CD4-positive, alpha-beta T cell treated with Interleukin-1 beta for 1 hour (primary cell): ENCODE measurements at places on chromosomes 3 and 15.

- DNase-seq = no peak
Observed at GRCh38 chr3:31495971-31496665, 36.6 kb upstream of the STT3B start.

DNA sequence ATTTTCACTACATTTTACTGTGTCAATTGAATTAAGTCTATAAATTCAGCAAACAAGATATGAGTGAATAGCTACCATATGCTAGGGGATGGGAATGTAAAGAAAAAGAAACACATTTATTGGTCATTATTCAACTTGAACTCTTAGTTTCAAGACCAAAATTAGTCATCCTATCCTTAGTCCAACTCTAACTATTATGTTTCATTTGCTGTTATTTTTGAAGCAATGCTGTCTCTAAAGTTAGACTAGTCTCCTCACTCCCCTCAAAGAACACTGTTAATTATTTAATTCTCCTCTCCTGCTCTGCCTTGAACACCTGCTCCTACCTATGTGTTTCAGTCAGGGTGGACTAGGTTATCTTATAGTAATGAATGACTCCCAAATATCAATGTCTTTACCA, 920.9 kb downstream of the TUSC7 start:
- no peak for DNase-seq

DNA sequence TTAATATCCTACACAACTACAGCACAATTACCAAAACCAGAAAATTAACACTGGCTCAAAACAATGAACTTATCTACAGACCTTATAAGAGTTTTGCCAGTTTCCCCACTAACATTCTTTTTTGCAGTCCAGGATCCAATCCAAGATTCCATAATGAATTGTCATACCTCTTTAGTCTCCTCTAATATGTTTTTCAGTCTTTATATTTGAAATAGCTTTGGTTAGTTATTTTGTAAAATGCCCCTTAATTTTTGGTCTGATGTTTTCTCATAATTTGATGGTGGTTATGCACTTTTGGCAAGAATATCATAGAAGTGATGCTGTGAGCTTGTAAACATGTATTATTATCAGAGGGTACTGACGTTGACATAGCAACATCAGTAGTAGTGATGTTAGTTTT, 124.3 kb downstream of the ISL2 start:
- DNase-seq = no peak

DNA sequence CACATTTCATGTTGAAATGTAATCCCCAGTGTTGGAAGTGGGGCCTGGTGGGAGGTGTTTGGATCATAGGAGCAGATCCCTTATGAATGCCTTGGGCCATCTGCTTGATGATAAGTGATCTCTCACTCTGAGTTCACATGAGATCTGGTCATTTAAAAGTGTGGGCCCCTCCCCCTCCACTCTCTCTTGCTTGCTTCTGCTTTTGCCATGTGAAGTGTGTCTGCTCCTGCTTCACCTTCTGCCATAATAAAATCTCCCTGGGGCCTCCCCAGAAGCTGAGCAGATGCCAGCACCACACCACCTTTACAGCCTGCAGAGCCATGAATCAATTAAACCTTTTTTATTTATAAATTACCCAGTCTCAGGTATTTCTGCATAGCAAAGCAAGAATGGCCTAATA, 14.2 kb upstream of the CD200R1L start:
- DNase-seq = no peak

- no peak for DNase-seq
Observed at GRCh38 chr15:48500595-48500994, 144.9 kb downstream of the FBN1 start.

- DNase-seq = no peak
Observed at GRCh38 chr15:58401991-58402649, 29.7 kb upstream of the LIPC start.

- no peak for DNase-seq
Observed at GRCh38 chr3:37384117-37384516, 209.7 kb upstream of the LRRFIP2 start.

DNA sequence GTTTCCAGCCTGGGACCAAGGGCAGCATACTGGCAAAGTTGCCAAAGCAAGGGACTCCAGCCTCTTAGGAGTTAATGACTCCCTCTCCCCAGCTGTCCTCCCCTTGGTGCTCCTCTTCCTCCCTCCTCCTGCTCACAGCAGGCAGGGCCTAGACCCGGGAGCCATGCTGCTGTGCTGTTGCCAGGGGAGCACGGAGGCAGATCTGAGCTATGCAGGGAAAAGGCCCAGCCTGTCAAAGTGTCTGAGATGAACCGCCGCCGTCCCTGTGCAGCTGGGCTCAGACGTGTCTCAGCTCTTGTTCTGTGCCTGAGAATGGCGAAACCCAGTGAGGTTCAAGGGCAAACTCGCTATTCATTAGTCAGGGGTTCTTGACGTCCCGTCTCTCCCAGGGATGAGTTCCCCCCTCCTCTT, 60.8 kb upstream of the POLG start:
- DNase-seq = no peak

DNA sequence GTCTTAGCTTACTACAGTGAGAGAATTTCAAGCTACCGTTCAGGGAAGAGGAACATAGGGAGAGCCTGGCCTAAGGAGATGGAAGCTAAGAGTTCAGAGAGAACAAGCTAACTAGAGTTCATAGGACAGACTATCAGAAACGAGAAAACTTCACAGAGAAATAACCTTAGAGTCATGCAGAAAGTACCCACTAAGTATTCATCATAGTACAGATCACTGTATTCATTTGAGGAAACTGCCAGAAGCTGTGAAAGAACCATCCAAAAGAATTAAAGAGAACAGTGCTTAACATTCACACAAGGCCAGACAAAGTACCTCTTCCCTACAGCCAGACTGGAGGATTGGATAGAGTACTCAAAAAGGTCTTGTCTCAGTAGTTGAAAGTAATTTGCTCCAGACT, 15.2 kb upstream of the GBE1 start:
- no peak for DNase-seq

- no peak for DNase-seq
Observed at GRCh38 chr15:99481113-99481950, 84.5 kb upstream of the MEF2A start.

GRCh38 chr15:75844629-75845335, 1.5 kb downstream of the UBE2Q2 start:
- DNase-seq = peak; percentile 38

- no peak for DNase-seq
Observed at GRCh38 chr3:46470831-46471230, 6.1 kb upstream of the LTF start.

DNA sequence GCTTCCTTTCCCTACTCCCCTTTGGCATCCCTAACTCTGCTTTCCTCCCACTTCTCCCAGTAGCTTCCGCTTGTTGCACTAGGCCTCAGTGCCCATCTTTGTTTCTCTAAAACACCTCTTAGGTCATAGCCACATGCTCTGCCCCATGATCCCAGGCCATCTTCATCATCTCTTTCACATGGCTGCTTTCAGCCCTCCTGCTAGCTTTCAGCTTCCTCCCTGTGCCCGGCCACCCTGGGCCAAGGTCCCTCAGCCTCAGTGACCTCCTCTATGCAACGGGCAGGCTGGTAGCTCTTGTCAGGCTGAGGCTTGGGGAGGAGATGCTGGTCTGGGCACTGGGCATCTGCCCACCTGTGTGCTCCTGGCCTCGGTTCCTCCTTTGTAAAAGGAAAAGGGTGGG, 2.3 kb downstream of the PLEKHO2 start:
- DNase-seq = no peak

GRCh38 chr3:190716961-190717360, 145.5 kb downstream of the GMNC start:
- DNase-seq = no peak

- DNase-seq = no peak
Observed at GRCh38 chr3:162489853-162490252, 993.2 kb downstream of the OTOL1 start.

DNA sequence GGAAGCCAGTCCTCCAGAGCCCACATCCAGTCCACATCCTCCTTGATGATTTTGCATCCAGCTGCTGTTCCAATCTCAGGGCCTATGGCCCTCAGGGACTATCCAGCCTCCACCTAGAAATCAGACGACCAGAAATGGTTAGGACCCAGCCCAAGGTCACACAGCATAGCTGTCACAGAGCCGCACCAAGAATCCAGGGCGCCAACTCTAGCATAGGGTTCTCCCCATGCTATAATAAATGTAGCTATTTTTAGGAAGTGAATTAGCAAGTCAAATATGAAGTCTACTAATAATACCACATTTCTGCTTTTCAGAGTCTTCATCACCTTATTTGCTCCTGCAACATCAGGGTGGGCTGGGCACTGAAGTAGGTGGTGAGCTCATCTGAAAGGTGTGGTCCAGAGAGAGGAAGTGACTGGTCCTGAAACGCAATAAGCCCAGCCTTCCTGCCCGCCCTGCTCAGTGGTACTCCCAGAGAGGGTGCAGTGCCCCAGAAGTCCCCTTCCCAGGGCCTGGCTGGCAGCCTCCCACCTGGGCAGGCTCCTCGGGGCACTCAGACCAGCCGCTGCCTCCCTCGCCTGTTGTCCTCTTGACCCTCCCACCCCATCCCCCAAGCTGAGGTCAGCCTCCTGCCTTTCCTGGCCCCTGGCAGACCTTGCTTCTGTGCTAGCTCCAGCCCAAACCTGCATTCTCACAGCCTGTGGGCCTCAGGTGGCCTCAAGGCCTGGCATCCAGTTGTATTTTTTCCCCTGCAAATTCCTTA, 17.6 kb upstream of the CYP11A1 start:
- peak; percentile 50 for DNase-seq

DNA sequence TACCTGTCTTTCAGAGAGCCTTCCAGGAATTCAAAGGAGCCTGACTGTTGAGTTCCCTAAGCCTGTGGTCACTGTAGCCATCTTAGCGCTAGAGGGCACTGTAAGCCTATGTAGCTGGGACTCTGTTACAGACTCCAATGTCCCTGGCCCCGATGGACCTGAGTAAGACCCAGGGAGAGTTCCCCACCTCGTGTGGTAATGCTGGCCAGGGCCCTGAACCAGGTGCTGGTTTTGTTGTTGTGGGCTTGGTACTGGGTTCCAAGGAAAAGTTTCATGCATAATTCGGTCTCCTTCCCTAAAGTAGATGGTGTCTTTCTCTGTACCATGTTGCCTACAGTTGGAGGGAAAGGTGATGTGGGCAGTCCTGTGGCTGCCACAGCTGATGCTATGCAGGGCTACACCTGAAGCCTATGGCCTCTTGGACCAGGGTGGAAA, 32.4 kb downstream of the CDAN1 start:
- peak; percentile 59 for DNase-seq

DNA sequence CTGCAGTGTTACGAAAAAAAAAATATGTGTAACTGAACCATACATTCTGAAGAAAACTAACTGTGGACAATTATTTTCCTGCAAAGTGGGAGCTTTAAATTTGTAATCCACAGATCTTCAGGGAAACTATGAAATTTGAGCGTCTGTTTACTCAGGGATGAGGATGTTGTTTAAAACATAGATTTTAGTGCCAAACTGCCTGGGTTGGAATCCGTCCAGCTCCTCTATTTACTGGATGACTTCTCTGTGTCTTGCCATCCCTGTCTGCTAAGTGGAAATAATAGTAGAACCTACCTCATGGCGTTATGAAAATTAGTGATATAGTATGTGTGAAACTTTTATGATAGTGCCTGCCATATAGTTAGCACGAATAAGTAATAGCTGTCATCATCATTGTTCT, 666.5 kb downstream of the SQOR start:
- DNase-seq = no peak

DNA sequence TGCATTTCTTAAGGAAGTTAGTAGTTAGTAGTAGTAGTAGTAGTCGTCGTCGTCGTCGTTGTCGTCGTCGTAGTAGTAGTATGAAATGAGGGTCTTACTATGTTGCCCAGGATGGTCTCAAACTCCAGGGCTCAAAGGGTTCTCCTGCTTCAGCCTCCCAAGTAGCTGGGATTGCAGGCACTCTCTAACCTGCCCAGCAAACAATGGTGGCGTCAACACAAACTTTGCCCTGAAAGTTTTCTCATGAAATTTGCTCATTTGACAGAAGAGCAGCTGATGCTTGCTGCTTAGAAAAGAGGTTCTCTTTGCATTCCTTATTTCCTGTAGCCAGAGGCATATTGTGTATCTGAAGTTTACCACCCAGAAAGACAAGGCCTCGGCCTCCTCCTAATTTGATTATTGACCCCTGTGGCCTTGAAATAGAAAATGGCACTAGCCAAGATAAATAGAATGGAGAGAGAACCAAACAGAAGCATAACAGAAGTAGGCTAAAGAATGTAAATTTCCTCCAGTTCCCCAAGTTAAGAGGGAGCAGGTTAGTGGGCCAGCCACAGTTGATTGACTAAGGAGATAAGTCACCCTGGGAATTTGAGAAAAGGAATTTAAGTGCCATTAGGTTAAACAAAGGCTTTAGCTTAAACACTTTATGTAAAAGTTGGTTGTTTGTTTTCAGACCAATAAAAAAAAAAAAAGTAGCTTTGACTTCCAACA, 166.2 kb upstream of the ROBO2 start:
- DNase-seq = no peak

DNA sequence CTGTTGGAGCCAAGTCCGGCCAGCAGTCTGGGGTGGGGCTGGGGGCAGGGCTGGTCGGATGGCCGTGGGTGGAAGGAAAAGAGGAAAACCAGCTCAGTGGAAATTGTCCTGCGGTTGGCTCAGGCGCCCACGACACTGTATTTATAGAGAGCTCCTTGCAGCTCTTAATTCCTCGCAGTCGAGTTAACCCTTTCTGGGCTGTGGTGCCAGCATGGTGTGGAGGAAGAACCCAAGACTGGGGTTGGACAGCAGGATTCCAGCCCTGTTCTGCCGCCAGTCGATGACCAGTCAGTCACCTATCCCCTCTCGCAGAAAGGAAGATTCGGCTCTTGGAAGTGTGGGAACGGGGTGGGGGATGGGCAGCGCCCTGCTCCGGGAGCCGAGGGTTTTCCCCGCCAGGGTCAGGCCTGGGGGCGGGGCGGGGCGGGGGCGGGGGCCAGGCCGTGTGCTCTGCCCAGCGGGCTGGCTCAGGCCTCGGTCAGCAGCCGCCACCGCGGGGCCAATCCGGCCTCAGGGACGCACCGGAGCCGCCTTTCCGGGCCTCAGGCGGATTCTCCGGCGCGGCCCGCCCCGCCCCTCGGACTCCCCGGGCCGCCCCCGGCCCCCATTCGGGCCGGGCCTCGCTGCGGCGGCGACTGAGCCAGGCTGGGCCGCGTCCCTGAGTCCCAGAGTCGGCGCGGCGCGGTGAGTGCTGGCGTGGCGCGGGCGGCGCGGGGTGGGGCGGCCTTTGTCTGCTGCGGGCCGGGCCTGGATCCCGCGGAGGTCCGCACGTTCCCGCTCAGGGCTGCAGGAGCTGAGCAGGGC, at the start of gene CD276:
TSS of gene CD276 (plus strand) at position 607 of the 804 bp plus-strand sequence. CDS start 15,257 bp downstream, outside the sequence.
- DNase-seq = no peak

- no peak for DNase-seq
Observed at GRCh38 chr15:78316283-78317083, 17.1 kb upstream of the SKIC8 start.
